ENCODE measurements at places on chromosomes 7 and 10. TPM values are rescaled to one million over a fixed set of nuclear protein-coding genes. Genes with fewer than 3 reads are reported as not detected.

SLC25A28 gene
- 20.4 TPM for total RNA-seq

DNA sequence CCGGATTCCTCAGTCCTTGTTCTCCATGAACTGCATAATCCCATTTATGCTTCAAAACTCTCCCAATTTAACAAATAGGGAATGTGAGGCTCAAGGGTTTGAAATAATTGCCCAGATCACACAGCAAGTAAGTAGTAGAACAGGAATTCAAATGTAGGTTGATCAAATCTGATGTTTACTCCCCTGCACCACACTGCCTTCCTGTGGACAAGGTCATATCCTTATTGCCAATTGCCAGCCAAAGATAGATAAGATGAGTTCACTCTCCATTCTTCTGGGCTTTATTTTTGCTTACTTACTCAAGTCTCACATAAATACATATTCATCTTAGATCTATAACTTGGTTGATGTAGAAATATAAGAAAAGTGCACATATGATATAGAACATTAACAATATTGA lies 435.2 kb upstream of the ETV1 start:
- no peaks in the 10 kb centered on the region for H3K36me3 ChIP-seq
- H3K27me3 ChIP-seq = no peaks in the 10 kb centered on the region

GRCh38 chr7:112084520-112084971 lies 121.7 kb downstream of the DOCK4 start:
- no peak for DNase-seq
- H3K36me3 ChIP-seq = no peaks in the 10 kb centered on the region
- H3K27me3 ChIP-seq = no peaks in the 10 kb centered on the region
- no peak overlapping the region for H3K4me3 ChIP-seq
- H3K27ac ChIP-seq = no peak overlapping the region

DNA sequence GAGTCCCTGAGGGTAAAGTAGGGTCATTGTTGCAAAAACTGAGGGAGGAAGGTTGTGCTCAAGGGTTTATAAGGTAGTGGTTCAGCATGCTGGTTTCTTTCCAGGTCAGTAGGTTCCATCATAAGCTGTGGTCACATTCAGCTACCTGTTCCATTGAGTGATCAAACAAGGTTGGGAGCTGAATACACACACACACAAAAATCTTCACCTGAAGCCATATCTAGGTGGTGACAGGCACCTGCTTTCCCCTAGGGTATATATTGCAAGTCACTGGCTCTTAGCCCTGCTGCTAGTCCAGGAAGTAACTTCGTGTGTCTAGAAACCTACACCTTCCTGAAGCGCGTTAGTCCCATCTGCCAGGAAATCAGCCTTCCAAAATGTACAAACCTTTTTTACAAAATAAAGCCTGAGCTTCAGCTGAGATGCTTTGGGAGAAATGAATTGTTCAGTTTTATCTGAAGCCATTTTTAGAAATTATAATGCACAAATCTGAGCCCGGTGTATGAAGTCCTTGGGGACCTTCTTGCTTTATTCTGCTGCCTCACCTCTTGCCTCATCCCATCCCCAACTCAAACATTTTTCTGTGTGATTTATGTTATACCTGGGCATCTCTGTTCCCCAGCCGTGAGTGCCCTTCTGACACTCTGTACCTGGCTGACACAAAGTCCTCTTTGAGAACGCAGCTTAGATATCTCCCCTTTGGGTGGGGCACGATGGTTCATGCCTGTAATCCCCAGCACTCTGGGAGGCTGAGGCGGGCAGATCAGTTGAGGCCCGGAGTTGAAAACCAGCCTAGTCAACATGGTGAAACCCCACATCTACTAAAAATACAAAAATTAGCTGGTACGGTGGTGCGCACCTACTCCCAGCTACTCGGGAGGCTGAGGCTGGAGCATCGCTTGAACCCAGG lies 10.6 kb upstream of the LAMTOR4 start:
- no peak overlapping the region for H3K27ac ChIP-seq
- peaks cover 4% of the 10 kb centered on the region for H3K27me3 ChIP-seq
- no peak overlapping the region for H3K4me3 ChIP-seq
- no peak for DNase-seq
- H3K36me3 ChIP-seq = no peaks in the 10 kb centered on the region

- H3K4me3 ChIP-seq = peak overlapping the region; percentile 96
- peak overlapping the region; percentile 98 for H3K27ac ChIP-seq
- peaks cover 42% of the 10 kb centered on the region for H3K36me3 ChIP-seq
- H3K4me1 ChIP-seq = peaks cover 47% of the 10 kb centered on the region
- peak; percentile 32 for DNase-seq
Measured at GRCh38 chr7:131110297-131111080, 217.2 kb upstream of the MKLN1 start.

DNA sequence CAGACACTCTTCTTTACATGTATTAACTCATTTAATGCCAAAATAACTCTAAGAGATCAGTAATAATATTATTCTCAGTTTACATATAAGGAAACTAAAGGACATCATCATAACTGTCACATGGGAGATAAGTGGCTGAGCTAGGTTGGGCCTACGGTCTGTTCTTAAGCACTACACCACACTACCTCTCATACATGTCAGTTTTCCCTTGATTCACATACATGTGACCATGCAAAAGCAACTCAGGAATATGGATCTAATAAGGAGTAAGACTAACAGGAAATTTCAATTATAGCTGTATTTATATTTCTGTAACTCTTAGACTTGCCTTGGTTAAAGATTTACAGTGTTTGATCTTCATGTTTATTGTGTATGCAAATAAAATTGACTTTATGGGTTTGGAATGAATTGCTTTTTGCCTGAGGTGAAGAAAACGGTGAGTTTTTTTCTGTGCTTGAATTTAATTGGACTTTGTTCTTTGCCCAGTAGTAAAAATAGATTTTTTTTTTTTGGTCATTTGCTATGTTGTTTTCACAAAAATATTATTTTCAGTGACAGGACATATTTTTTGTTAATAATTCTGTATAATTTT lies 69.7 kb downstream of the CYP51A1 start:
- peaks cover 11% of the 10 kb centered on the region for H3K36me3 ChIP-seq
- H3K27me3 ChIP-seq = no peaks in the 10 kb centered on the region
- H3K27ac ChIP-seq = no peak overlapping the region
- DNase-seq = no peak
- H3K4me1 ChIP-seq = no peaks in the 10 kb centered on the region

DNA sequence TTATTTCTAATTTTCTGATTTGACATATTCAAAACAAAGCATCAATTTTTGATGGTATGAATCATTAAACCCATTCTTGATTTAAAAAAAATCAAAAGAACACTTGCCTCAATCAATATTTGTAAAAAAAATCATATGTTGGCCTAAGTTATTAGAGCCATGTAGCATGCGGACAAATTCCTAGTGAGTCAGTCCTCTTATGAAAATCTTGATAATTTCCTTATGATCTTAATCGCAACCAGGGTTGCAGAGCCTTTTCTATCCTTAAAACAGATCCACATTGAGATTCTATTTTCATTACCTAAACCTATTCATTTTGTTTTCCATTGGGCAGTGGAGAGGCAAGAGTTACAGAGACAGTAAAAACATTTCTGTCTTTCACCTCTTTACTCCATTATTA lies 203.2 kb downstream of the ARL4A start:
- H3K27ac ChIP-seq = no peak overlapping the region
- H3K4me1 ChIP-seq = peaks cover 24% of the 10 kb centered on the region
- DNase-seq = no peak
- H3K36me3 ChIP-seq = no peaks in the 10 kb centered on the region
- H3K27me3 ChIP-seq = no peaks in the 10 kb centered on the region

Measured in HFFc6 (cell line).